ENCODE measurements at places on chromosomes 13 and 19. TPM values are rescaled to one million over a fixed set of nuclear protein-coding genes. Genes with fewer than 3 reads are reported as not detected.

Gene CILP2
- total RNA-seq: not detected

Gene TMEM145
- total RNA-seq: not detected

Gene SIRT2
- total RNA-seq: 64.9 TPM

Gene CRB3
- not detected for total RNA-seq

Gene CGB7
- total RNA-seq: 0.30 TPM

Gene PRDX2
- total RNA-seq: 258 TPM

Gene AXL
- 76.3 TPM for total RNA-seq

Gene VSTM2B
- total RNA-seq: not detected

Gene ATP4B
- not detected for total RNA-seq

Gene ZNF66
- total RNA-seq: 4.3 TPM

Gene SSC5D
- total RNA-seq: 0.32 TPM

Gene CEACAM1
- total RNA-seq: 0.32 TPM

Gene RYR1
- 0.61 TPM for total RNA-seq

Gene KASH5
- total RNA-seq: not detected

Gene TMEM238
- 0.65 TPM for total RNA-seq

Gene KLK2
- not detected for total RNA-seq

Gene FGF21
- not detected for total RNA-seq

Gene MUC16
- not detected for total RNA-seq

Gene FPR1
- total RNA-seq: not detected

Gene CYP4F12
- not detected for total RNA-seq

Gene CALR3
- not detected for total RNA-seq

Gene PTH2
- not detected for total RNA-seq

Gene SMAD9
- total RNA-seq: 1.9 TPM

Gene CEACAM16
- not detected for total RNA-seq
